ENCODE measurements at places on chromosomes 12 and 14.
A peak's percentile ranks its signal among the peaks of the same experiment; 100 is the strongest.

GRCh38 chr12:47207829-47208248 lies 128.1 kb upstream of the AMIGO2 start:
- DNase-seq = peak; percentile 79

DNA sequence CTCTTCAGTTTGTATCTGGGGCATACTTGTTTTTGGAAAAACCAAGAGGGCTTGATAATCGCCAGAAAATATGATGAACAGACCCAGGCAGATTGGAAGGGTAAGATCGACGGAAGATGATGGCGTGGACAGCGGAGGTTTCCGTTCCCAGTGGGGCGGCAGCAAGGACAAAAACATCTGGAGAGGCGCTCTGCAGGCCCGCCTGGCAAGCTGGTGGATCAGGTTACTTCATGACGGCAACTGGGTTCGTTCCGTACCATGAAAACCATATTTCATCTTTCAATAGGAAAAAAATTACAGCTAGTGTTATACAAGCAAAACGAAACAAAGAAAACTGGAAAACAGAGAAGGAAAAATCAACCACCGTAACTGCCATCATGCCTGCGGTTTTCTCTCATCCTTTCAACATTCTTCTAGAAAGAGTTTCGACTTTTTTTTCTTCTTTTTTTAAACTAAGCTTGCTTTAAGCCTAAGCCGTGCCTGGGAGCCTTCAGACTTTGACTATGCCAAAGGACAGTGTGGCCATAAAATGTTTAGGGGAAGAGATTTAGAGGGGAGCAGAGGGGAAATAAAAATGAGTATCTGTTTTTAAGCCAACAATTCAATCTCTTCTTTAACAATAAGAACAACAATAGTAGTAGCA lies 210.5 kb downstream of the FOXN3 start:
- DNase-seq = no peak

DNA sequence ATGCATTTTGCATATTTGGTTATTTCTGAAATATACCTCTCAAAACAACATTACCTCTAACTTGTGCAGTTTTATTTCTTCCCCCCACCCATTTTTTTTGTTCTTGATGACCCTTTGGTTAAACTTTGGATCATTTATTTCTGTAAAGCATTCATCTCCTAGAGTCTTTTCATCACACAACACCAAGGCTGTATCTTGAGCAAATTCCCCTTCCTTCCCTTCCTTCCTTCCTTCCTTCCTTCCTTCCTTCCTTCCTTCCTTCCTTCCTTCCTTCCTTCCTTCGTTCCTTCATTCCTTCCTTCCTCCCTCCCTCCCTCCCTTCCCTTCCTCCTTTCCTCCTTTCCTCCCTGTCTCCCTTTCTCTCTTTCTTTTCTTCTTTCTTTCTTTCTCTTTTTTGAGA lies 43.8 kb upstream of the PPP1R12A start:
- DNase-seq = no peak

DNA sequence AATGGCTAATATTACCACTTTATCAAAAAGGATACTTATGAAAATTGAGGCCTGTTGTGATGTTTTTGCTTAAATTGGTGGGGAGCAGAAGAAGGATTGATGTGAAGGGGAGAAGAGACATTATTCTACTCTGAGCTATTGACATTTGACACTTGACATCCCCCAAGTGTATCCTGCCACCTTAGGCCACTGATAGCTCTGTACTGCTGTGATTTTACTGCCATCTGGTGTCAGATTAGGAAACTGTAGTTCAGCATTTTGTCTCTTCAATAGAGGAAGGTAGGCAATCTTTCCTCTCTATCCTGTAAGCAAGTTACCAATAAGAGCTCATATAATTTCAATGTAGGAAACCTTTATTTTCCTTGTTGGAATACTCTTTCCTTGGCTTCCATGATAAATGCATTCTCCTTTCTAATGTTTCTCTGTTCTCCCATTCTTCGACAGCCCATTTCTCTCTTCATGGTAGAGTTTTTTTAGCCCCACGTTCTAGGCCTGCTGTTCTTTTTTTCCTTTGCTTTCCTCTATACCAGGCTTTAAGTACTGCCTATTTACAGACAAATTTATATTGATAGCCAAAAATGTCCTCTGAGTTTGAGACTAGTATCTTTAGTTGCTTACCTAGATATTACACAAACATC lies 46.3 kb downstream of the PPHLN1 start:
- DNase-seq = peak; percentile 64

DNA sequence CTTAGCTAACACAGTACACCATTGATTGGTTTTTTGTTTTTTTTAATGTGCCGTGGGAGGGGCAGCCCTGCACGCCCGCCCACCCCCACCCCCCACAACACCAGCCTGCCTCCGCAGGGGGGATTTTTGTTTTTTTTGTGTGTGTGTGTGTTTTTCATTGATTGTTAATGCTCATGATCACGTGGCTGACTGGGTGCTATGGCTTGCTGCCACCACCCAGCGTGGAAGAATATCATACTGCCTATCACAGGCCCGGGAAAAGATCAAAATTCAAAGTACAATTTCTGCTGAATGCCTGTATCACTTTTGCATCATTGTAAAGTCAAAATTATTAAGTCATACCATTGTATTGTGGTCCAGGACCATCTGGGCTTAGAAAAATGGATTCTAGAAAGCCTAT lies 8.3 kb downstream of the RESF1 start:
- no peak for DNase-seq

DNA sequence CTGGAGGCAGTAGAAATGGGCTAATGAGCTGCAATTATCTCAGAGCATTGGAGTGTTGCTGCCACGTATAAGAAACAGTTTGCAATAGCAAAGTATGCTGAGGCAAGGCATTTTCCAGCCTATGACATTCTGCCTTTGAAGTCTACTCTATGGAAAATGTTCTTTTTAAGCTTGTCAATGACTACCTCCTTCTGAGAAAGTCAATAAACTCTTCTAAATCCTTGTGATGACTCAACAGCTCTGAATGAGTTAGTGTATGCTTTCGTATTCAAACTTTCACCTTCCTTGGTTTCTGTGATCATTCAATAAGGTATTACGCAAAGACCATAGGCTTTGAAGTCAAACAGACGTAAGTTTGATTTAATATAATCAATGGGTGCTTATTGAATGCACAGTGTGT lies 111.2 kb downstream of the CAPZA3 start:
- DNase-seq = no peak

DNA sequence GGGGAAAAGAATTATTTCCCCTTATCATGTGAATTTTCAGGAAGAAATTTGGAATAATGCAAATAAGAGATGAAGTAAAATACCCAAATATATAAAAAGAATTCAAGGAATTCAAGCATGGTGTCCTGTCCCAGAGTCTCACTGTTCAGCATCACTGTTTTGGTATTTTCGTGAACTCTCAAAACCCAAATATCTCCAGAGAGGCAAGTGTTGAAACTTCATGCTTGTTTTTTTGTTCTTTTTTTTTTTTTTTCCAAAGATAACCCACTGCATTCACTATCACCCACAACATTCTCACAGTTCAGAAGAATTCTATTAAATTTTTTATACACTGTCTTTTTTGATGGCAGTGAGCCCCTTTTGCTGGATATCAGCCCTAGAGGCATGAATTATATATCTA lies 354.9 kb downstream of the DIO2 start:
- DNase-seq = no peak

DNA sequence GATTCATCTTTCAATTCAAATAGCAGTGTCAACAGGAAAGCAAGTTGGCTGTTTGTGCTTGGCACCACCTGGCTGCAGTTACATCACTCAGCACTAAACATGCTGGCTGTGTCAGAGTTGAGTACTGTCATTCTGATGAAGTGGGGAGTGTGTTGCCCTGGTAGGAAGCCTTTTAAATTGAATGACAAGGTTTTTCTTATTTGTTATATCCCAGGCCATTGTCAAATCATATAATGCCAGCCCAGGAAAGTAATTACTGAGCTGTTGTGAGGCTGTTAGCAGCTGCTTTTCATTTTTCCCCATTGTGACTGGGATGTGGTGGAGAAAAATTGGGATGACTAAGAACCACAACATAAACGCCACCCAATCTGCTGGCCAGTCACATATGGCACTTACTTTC lies 106.5 kb upstream of the PRKD1 start:
- DNase-seq = no peak

DNA sequence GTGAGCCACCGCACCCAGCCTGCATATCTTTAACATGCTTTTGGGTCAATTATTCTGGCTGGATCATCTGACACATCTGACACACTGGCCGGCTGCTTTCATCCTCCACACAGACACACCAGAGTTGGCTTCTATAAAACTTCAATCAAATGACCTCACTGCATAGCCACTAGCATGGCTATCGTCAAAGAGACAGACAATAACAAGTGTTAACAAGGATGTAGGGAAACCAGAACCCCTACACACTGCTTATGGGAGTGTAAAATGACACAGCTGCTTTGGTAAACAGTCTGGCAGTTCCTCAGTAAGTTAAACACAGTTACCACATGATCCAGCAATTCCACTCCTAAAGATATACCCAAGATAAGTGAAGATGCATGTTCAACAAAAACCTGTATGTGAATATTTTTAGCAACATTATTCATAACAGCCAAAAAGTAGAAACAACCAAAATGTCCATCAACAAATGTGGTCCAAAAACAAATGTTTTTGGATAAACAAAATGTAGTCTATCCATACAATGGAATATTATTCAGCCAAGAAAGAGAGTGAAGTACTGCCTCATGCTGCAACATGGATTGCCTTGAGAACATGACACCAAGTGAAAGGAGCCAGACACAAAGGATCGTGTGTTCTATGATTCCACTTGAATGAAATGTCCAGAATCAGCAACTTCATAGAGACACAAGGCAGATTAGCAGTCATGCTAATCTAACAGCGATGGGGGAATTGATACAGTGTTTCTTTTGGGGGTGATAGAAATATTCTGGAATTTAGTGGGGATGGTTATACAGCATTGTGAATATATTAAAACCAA lies 10.1 kb downstream of the KDM2B start:
- no peak for DNase-seq

- DNase-seq = no peak
Measured at GRCh38 chr12:51911788-51912711, 4.7 kb downstream of the ACVRL1 start.

DNA sequence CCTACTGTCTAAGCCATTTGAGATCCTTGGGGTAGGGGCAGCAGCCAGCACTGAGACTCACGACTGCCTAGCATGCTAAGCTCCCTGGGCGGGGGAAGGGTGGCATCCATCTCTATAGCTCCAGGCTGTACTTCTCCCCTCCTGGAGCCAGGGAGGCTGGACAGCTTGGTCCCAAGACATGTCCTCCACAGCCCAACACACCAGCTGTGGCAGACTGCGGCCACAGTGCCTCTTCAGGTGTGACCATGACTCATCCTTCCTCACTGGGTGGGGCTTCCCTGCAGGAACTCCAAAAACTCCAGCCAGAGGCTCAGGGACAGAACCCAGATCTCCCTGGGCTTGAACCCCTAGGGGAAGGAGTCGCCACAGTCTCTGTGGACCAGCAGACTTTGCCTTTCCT lies 193.9 kb downstream of the GPHN start:
- DNase-seq = no peak

- no peak for DNase-seq
Measured at GRCh38 chr14:100037353-100037752, 27.9 kb upstream of the EVL start.

DNA sequence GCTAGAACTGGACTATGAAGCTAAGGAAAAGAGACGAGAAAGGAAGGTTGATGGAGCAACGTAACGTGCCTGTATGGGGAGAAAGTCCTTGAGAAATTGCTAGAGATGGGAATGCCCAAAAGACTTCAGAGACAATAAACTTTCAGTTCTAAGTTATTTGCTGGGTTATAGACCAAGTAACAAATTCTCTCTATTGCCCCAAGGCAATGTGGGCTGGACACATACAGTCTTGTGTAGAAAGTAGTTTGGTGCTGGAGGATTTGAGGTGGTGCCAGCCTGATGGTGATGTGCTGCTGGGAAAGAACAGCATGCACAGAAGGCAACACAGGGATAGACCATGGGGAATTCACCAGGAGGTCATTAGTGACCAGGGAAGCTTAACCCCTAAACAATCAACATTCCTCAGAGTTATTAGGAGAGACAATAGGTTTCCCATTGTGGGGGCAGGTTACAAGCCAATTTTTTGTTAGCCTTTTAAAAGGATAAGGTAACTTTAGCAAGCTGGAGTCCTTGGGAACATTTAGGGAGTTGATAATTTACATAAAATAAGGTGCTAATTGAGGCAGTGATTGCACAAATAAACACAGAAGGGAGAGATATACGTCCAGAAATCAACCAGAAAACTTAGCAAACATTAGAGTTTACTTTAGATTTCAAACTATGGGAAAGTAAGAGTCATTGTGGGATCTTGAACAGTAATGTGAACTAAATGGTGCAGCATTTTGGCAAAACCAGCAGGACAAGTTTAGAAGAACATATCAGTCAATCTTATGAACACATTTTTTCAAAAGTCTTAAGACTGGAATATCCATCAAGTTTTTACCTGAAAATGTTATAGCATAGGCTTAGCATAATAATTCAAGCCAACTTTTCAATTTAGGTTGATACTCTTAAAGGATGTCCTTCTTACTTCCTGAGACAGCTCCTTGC lies 61.4 kb downstream of the LMNTD1 start:
- DNase-seq = no peak

All from Jurkat, Clone E6-1 (cell line).